ENCODE measurements at places on chromosomes 2 and 18.

- DNase-seq: peak; percentile 43
Measured at GRCh38 chr18:43046322-43046721, 69.2 kb downstream of the RIT2 start.

GRCh38 chr2:222851956-222852617 is 8.7 kb upstream of the ACSL3 start:
- no peak for DNase-seq

GRCh38 chr2:192498747-192499146 is 304.0 kb upstream of the TMEFF2 start:
- no peak for DNase-seq

DNA sequence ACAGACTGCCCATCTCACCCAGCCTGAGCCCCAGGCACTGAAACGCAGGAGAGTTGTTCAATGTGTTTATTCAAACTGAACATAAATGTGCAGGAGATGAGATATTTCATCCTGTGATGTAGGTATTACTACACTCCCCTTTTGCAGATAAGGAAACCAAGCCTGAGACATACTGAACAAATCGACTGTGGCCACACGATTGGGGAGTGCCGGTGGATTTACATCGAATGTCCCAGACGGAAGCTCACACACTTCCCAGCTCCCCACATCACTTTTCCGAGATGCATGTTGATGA is 94.8 kb upstream of the ALKAL2 start:
- no peak for DNase-seq

- DNase-seq: peak; percentile 6
Measured at GRCh38 chr2:118095610-118096009, 7.3 kb downstream of the INSIG2 start.

- DNase-seq: no peak
Measured at GRCh38 chr2:216989340-216990129, 129.7 kb upstream of the TNP1 start.

- DNase-seq: no peak
Measured at GRCh38 chr2:75844651-75845050, 133.9 kb upstream of the GCFC2 start.

- peak; percentile 59 for DNase-seq
Measured at GRCh38 chr2:66433945-66434678, 813 bp upstream of the MEIS1 start.

- no peak for DNase-seq
Measured at GRCh38 chr18:14769381-14769780, 21.4 kb downstream of the ANKRD30B start.

- no peak for DNase-seq
Measured at GRCh38 chr18:57002627-57003026, 144.3 kb upstream of the BOD1L2 start.

- no peak for DNase-seq
Measured at GRCh38 chr2:3633982-3634595, 23.9 kb upstream of the ALLC start.

- no peak for DNase-seq
Measured at GRCh38 chr18:51012441-51012840, 17.6 kb upstream of the SMAD4 start.

DNA sequence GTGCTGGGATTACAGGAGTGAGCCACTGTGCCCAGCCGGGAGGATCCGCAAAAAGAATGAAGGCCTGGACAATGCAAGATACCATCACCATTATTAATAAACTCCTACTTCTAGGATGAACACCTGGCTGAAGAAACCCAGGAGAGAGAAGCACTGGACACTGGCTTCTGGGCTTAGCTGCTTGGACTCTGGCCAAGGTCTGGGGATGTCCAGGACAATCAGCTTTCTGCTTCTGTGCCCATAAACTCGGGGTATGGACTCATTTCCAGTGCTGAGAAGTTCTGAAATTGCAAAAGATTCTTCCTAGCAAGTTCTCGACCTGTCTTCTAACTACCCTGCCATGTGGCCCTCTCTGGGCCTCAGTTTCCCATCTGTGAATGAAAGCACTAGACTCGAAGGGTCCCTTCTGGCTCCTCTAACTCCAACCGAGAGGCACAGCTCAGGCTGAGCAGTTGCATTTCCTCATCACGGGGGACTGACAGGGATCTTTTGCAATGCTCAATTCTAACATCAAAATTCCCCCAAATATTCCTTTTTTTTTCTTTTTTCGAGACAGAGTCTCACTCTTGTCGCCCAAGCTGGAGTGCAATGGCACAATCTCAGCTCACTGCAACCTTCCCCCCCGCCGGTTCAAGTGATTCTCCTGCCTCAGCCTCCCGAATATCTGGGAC is 2.4 kb upstream of the SH2D6 start:
- DNase-seq: no peak

GRCh38 chr18:42822711-42823110 is 292.8 kb downstream of the RIT2 start:
- DNase-seq: no peak

DNA sequence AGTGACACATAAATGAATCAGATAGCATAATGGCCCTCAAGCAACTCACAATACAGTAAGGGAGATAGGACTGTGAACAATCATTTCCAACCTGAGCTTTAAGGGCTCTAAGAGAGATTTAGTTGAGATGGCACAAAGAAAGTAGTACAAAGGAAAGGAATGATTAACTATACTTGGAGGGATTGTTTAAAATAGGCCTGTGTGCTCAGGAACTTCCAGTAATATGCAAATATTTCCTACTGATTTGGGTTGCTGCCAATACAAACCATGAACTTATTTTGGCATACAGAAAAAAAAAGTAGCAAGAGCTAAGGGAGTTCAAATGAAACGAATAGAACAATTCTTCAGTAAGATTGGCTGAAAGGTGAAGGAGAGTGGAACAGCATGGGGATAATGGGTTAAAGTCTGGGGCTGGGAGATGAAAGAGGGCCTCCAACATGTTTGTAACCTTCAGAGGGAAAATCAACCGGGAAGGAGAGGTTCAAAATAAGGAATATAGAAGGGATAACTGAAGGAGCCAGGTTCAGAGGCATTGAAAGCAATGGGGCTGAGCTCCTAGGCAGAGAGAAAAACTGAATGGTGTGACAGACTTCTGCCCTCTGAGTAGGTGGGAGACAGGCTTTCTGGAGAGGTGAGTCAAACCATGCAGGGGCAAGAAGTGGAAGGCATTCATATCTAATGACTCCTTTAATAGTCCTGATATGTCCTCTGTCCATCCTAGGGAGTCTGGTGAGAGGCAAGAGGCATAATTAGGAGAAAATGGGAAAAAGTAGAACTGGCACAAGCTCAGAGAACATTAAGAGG is 83.5 kb downstream of the DNAH7 start:
- no peak for DNase-seq

DNA sequence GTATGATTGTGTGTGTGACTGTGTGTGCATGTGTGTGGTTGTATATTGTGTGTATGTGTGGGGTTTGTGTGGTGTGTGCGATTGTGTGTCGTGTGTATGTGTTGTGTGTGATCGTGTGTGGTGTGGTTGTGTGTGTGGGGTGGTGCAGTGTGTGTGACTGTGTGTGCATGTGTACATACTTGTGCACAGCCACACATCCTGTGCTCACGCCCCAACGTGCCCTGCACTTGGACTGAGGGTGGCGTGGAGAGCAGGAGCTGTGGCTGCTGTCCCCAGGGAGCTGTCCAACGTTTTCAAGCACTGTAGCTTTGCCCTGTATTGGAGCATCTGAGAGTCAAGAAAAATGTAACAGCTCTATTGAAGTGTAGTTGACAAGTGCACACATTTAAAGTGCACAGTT is 243.2 kb upstream of the HDAC4 start:
- DNase-seq: peak; percentile 22

DNA sequence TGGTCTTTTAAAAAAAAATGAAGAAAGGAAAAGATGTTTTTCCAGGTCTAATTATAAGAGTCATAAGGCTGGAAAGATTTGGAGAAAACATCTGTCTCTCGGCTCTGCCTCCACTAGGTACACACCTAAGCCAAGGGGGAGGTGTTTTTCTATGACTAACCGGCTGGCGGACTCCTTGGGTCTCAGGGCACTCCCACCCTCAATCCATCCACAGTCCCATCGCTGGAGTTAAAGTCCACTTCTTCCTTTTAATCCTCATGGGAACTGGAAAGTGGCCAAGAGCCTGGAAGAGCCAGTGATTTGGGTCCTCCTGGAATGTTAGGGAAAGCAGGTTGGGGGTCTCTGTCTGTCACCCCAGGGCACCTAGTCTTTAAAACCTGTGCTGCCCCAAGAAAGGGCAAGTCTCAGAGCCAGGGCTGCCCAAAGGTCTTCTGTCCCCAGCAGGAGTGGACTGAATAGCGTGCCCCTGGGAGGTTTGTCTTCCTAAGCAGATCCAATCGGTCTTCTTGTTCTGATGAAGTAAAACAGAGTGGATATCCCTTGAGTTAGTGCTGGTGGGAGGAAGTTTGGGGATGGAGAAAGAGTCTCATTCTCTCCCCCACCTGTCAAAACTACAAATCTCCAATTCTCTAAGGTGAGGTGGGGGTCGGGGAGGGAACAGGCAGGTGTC is 66.4 kb downstream of the MCFD2 start:
- DNase-seq: no peak

GRCh38 chr2:219514196-219514761 is at the start of gene ASIC4:
TSS of gene ASIC4 (plus strand) at chr2:219514482. CDS start at chr2:219514725, 243 bp downstream.
- peak; percentile 87 for DNase-seq

GRCh38 chr2:206127656-206128055 is 31.6 kb downstream of the NDUFS1 start:
- DNase-seq: no peak

DNA sequence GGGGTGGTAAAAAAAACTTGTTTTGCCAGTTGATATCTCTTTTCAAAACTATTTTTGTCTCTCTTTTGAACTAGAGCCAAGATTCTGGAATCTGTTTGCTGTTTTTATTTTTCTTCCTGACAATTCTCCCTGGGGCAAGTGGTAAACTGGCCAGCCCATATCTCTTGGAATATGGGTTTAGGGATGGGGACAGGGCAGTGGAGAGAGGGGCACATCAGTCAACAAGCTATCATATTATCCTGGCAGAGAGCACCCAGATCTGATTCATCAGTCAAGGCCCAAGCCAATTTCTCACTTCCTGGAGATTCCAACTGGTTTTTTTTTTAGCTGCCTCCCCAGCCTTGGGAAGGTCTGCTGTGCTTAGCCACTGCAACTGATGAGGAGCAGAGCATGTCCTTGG is 52.3 kb downstream of the ARHGAP28 start:
- no peak for DNase-seq

- DNase-seq: no peak
Measured at GRCh38 chr2:28419443-28420270, 27.0 kb downstream of the FOSL2 start.

DNA sequence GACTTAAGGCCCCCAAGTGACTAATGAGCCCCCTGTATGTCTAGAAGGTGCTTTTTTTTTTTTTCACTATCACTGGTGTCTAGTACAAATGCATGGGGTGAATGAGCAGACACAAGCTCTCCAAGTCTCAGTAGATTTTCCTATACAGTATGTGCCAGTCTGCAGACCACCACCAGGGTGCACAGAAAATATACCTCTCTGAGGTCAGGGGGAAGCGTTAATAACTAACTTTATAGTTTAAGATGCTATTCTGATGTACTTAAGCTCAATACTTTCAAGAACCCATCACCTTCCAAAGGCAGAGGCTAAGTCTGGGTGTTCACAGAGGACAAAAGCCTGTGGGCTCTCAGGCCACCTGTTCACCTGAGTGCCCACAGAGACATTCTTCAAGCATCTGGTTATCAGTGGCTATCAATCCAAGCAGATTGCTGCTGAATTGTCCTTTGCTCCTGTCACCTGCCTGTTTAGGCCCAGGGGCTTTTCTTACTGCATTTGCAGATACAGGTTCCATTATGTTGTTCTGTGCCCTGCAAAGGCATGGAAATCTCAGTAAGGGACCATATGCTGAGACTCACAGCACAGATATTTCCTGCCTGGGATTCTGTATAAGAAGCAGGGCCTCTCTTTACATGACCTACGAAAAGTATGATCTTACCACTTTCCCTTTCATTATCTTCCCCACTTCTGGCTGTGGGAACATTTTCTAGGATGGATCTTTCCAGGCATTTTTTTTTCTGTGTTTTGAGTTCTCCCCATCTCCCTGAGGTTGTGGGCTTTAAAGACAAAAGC is 534.6 kb downstream of the TNS1 start:
- no peak for DNase-seq

- DNase-seq: no peak
Measured at GRCh38 chr2:6957031-6957714, 40.0 kb downstream of the RNF144A start.

- DNase-seq: no peak
Measured at GRCh38 chr2:173307293-173307692, 47.4 kb upstream of the CDCA7 start.

DNA sequence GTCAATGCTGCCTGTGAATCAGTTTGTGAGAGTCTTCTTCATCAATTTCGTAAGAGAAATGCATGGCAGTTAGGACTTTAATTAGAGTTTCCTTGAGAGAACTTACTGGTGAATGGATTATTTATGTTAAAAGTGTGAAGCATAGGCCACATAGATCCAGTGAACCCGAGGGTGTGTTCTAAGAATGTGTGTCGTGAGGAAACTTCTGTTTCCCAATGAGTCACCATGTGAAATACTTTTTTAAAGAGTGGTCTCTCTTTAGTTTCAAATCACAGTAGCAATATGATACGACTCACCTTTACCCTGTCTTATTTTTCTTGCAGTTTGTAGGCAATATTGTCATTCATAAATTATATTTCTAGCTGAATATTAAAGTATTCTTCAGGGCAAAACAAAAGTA is 18.5 kb downstream of the THSD7B start:
- no peak for DNase-seq

DNA sequence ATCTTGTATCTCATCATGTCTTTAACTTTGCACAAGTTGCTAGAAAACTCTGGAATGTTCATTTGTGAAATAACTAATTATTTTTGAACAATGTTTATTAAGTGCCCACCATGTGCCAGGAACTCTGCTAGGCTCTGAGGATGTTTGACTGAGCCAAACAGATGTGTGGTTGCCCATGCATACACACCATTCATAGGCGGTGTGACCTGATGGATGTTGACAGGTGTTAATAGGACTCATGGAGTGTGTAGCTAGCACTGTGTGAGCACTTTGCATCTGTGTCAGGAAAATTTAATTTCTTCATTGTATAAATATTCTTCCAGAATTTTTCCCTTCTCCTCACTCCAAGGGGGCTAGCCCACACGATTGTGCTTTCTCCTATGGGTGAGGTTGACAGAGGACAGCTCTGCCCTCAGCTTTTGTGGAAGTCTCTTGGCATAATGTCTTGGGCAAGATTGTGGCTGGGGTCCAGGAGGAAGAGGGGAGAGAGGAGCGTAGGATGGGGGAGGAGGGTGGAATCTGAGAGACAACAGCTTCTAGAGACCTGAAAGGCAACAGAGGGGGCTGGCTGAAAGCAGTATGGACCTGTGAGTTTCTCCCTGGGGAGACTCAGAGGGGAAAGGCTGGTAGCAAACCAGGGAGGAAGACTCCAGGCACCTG is 214.6 kb upstream of the CXCR4 start:
- no peak for DNase-seq

GRCh38 chr2:101480764-101481163 is 5.9 kb upstream of the RFX8 start:
- DNase-seq: no peak

DNA sequence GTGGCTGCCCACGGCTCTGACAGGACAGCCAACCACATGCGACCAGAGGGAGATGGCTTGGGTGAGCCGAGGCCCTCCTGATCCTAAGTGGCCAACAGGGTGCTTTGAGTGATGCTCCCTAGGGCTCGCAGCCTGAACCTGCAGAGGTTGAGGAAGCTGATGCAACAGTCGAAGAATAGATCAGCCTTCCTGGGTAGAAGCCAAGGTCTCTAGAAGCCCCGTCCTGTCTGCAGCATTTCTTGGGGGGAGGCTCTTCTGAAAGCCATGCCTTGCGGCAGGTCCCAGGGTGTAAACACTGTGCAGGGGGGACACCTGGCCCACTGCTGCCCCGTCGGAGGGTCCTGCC is 136.4 kb downstream of the HDAC4 start:
- DNase-seq: no peak
